ENCODE measurements at places on chromosomes 13 and 19.

- DNase-seq, result no peak
Measured at GRCh38 chr13:40191186-40191980, 475.1 kb downstream of the FOXO1 start.

DNA sequence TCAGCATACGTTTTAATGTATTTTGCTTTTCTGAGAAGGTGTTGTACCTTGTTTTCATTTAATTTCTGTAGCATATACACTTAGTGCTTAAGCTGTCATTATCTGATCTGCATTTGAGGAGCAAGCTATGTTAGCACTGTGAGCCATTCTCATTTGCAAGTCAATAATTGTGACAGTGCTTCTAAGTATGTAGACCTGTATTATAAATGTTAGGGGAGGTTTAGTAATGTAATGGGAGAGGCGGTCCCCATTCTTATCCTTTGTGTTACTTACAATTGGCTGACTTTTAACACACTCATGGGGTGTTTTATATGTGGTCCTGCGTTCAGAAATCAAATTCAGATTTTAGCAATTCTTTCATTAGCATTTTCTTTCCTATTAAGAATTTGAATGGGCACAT is 90.2 kb downstream of the GPC6 start:
- DNase-seq, result no peak

DNA sequence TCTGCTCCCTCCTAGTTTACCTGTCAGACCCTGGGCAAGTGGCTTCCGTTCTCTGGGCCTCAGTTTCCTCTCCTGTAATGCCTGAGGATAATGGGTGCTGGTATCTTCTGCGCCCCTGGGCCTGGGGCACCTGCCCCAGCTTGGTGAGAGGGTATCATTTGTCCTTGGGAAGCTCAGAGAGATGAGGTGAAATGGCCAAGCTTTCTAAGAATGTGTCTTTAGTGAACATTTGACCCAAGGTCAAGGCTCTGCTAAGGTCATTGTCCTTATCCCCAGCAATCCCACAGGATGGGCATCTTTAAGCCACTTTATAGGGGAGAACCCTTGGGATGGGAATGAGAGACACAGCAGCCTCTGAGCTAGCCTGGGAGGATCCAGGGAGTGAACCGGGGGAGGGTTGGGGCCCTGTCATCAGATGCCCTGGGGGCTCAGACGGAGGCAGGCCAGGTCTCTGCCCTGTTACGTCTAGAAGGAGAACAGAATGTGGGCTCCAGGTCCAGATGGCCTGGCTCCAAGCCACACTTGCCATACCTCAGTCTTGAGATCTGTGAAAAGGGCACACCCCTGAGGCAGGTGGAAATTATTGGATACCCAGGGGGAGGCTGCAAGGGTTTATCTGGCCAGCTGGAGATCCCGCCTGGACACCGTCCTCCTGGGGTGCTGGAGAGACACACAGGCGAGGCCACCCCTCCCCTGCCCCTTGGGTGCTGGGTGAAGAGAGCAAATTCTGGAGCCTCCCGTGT is 1.1 kb upstream of the NFIC start:
- no peak for DNase-seq

DNA sequence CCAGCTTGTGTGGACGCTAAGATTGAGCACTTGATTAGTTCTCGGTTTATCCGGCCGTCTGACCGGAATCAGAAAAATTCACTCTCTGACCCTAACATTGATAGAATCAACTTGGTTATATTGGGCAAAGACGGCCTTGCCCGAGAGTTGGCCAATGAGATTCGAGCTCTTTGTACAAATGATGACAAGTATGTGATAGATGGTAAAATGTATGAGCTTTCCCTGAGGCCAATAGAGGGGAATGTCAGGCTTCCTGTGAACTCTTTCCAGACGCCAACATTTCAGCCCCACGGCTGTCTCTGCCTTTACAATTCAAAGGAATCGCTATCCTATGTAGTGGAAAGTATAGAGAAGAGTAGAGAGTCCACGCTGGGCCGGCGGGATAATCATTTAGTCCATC is 59.6 kb downstream of the ARHGAP35 start:
- no peak for DNase-seq

DNA sequence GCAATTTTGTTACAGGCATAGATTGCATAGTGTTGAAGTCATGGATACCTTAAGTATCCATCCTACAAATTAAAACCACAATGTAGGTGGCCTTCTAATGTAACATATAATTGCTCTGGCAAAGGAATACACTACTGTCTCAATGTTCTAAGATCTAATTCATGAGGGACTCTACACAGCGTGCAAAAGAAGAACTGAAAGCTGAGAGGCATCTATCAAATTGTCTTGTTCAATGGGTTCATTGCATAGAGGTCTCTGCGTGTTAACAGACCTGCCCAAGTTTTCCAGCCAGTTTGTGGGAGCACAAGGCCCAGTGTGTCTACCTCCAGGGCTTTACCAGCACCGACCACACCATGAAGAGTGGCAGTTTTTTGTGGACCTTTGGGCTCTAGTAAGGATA is 451.4 kb downstream of the ITGBL1 start:
- no peak for DNase-seq

DNA sequence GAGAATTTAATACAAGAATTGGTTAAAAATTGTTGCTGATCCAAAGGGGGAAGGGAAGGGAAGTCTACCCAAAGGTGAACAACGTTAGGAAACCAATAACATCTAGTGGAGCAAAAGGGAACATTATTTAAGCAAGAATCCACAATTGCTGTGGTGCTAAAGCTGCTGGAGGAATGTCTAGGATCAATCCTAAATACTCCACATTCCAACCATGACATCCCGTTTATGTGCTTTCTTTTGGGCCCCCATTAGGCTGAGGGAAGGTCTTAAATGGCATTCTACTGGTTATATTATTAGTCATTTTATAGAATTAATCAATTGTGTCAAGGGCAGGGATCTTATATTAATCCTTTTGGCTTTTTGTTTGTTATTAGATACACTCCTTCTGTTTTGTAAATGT is 39.9 kb upstream of the VWA8 start:
- no peak for DNase-seq

GRCh38 chr13:24827799-24828198 is 63.8 kb downstream of the RNF17 start:
- DNase-seq, result no peak

DNA sequence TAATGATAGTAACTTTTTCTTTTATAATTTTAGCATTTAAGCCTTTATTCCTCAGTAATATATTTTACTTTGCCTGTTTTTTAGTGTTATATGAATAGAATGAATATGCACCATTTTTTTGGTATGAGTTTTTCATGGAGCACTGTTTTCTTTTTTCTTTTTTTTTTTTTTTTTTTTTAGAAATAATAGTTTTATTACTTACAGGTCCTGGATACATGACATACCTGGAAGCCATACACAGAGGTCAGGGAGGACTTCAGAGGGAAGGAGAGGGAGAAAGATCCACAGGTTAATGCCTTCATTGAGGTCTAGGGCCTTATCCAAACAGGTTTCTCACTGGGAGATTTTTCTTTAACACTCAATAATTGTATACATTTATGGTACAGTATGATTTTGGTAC is 26.4 kb downstream of the KCTD4 start:
- DNase-seq, result no peak

DNA sequence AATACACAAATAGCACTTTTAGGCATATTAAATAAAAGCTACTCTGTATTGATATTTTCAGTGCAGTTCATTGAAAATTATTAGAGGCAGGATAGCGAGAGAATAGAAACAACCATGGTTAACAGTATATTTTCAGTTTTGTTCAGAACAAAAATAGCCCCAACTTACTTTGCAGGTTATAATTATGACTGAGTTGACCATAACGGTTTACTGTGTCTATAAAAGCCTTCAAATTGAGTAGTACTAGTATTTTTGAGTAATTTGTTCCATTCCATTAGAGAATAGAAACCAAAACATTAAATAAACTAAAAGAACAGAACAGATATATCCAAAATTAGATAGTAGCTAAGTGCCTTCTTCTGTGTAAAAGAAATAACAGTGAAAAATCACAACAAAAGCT is 1108.4 kb upstream of the PCDH20 start:
- DNase-seq, result no peak

GRCh38 chr19:12331211-12331941 is 2.1 kb downstream of the ZNF563 start:
- DNase-seq, result no peak

DNA sequence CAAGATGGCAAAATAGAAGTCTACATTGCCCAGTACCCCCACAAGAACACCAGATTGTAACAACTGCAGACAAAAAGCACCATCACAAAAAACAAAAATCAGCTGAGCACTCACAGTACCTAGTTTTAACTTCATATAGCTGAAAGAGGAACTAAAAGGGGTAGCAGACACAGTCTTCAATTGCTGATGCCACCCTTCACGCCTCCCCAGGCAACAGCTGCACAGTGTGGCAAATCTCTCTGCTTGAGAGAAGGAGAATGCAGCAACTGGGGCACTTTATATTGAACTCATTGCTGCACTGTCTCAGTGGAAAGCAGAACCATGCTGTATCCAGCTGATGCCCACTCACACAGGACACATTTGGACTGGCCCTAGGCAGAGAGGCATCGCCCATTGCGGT is 2714.5 kb upstream of the PCDH20 start:
- no peak for DNase-seq

- no peak for DNase-seq
Measured at GRCh38 chr13:44816701-44817100, 172.6 kb downstream of the NUFIP1 start.

DNA sequence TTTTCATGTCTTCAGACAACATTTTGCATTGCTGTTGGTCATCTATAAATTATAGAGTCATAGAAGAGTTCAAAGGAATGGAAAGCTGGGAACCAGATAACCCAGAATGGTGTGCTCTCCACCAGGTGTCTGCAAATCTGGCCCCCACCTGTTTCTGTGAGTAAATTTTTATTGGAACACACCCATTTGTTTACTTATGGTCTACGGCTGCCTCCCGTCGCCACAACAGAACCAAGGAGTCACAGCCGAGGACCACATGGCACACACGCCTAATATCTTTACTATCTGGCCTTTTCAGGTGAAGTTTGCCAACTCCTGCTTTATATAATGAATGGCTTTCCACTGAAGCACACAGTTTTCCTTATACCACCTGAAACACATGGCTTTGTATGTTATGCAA is 58.2 kb downstream of the EFNB2 start:
- DNase-seq, result no peak

DNA sequence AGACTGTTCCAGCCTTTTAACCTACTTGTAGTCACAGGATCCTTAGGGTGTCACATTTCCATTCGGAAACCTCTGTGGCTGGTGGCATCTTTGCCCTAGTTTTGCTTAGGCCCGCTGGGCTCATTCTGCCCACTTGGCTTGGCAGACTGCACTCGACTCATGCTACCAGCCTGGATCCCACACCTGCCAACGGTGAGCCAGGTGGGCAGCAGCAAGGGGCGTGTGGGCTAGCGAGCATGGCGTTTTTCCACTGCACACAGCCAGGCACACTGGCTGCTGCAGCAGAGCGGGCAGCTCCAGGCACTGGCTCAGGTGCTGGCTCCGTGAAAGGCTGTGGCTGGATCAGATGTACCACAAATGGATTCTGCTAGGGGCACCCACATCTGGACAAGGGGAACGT is 838.2 kb downstream of the SLITRK6 start:
- DNase-seq, result no peak

DNA sequence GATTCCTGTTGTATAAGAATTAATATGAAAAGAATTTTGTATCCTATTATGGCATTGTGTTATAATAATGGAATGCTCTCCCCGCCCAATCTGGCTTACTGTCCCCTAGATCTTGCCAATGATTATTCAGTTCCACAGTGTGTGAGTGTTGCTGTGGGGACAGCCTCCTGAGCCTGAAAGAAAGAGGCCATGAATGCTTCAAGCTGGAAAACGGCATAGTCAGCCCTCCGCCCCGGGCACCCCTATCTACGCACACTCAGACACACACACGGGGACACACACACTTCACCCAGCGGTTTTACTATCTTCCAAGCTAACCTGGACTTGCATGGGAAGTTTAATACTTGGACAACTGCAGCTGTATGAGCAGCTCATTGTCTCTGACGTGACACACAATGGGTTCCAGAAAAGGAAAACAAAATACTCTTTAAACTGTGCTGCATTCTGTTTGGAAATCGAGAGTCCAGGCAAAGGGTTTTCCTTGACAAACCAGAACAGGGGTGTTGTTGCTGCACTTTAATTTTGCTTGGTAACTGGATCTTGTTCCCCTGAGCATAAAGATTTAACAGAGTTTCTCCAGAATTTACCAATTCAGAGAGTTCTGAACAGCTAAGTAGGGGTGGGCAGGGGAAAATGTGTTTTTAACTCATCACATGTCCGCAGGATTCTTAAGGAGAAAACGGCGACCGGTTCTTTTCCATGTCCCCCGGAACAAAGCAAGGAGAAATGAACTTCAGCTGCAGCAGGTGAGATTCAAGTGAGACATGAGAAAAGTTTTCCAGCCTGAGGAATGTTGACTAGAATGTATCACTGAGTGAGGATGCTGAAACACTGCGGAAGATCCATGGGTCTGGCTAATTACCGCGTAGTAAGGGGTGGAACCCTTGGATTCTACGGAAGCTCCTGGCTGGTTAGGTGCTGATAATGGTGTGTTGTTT is 472.9 kb downstream of the FOXO1 start:
- DNase-seq, result peak; percentile 83

DNA sequence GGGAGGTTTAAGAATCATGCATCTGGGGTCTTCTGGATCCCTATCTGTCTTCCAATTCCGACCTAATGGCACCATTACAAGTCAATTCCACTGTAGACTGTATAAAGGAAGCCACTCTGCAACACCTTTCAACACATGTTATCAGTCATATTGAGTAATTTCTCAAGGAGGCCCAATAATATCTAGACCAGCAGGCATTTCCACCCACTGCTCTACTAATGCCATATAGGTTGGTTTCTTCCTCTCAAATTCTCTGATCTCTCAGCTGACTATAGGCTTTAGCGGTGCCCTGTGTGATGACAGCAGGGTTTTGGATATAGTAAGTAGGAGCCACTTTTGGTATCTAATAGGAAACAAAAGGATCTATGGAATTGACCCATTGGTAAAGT is 12.4 kb upstream of the ITM2B start:
- no peak for DNase-seq

GRCh38 chr19:6580313-6580712 is 10.6 kb downstream of the CD70 start:
- DNase-seq, result no peak

DNA sequence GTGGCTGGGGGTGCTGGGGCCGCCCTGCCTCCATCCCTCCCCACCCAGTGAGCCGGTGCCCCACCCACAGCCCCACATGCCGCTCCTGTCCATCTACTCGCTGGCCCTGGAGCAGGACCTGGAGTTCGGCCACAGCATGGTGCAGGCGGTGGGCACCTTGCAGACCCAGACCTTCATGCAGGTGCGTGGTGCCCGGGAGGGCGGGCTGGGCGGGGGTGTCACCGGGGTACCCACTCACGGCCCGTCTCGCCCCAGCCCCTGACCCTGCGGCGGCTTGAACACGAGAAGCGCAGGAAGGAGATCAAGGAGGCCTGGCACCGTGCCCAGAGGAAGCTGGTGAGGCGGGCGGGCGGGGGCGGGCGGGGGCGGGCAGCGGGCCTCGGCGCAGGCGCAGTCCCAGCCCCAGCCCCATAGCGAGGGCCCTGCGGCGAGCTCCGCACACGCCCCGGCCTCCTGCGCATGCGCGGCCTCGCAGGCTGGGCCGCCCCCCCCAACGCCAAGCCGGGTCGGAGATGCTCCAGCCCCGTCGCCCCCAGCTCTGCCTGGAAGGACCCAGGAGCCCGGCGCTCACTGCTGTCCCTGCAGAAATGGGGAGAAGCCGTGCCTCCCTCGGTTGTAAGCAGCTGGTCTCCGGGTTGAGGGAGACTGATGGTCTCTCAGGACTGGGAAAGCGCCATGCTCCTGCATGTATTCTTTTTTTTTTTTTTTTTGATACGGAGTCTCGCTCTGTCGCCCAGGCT is 7.7 kb downstream of the ARHGAP45 start:
- no peak for DNase-seq

All from left hindlimb (tissue), 1 donor.